ENCODE measurements at places on chromosomes 3 and 15.

- DNase-seq: no peak
Measured at GRCh38 chr3:24096695-24097290, 151.7 kb downstream of the NR1D2 start.

DNA sequence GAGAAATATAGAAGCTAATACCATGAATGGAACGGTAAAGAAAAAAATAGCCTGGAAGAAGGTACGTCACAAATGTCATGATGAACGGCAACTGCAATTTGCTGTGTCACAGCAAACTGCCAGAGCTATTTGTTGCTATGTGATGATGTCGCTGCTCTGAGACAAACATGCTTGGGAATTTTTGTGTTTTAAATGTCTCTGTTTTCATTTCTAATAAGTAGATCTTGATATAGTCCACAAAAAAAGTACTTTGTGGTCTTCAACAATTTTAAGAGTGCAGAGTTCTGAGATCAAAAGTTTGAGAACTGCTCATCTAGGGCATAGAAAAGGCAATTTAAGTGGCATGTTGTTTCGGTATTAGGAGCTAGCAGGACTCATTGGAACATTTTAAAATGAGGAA lies 4.3 kb upstream of the NR1D2 start:
- no peak for DNase-seq

DNA sequence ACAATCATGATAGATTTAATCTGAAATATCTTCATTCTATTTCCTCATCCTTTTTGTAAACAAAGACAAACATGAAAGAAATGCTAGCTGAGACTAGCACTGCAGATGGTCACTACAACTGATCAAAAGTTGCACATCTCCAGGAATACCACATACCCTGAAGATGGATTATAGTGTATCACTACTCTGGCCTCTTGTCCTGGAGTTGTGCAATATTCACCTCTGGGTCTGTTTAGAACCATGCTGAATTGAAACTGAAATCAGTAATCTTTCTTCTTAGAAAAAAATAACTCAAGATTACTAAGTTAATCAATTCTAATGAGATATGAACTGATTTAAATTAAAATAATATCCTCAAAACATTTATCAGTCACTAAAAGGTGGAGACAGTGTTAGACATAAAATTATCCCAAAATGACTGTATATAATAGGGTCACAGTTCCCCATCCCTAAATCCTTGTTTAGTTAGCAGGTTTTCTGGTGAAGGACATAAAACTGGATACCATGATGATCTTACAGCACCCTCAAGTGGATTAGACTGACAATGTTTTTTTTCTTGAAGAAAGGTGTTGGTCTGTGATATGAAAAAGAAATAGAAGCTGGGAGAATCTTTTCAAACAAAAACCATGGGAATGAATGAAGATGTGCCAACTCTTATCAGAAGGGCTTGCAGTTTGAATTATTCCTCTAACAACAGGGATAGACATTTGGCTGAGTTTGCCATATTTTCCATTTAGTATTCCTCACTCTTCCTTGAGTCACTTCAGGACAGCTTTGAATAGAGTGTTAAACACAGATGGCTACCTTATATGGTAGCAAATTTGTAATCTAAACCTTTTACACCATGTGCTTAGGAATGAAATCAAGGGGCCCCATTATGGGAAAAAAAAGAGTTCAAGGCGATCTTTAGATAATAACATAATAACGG lies 7.1 kb upstream of the TTC14 start:
- DNase-seq: no peak

GRCh38 chr3:125715651-125716050 lies 120.4 kb upstream of the OSBPL11 start:
- DNase-seq: no peak

Measured in stimulated activated CD8-positive, alpha-beta memory T cell treated with anti-CD3 and anti-CD28 coated beads, Interleukin-7, amount 100 ng/mL, for 1 hour (primary cell).